ENCODE measurements at places on chromosomes 5 and 9. TPM values are rescaled to one million over a fixed set of nuclear protein-coding genes. Genes with fewer than 3 reads are reported as not detected.

The LRRC19 gene
- 0.47 TPM for total RNA-seq

The CDC25C gene
- 11.2 TPM for total RNA-seq

The FAM169A gene
- 22.2 TPM for total RNA-seq

The NR6A1 gene
- total RNA-seq: 1.6 TPM

The BTNL3 gene
- 0.08 TPM for total RNA-seq

DNA sequence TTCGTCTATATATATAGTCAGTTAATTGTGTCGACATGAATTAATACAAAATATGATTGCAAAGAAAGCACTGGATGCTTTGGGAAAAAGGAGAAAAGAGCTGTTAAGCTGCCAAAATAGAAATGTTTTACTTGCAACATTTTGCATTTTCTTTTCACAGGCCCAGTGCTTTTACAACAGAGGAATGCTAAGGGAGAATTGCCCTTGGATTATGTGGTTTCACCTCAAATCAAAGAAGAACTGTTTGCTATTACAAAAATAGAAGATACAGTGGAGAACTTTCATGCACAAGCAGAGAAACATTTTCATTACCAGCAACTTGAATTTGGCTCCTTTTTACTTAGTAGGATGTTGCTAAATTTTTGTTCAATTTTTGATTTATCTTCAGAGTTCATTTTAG, 76.2 kb downstream of the SLF1 start:
- no peak for ATAC-seq

- no peak for ATAC-seq
Observed at GRCh38 chr5:138686668-138687067, 66.6 kb upstream of the CTNNA1 start.

DNA sequence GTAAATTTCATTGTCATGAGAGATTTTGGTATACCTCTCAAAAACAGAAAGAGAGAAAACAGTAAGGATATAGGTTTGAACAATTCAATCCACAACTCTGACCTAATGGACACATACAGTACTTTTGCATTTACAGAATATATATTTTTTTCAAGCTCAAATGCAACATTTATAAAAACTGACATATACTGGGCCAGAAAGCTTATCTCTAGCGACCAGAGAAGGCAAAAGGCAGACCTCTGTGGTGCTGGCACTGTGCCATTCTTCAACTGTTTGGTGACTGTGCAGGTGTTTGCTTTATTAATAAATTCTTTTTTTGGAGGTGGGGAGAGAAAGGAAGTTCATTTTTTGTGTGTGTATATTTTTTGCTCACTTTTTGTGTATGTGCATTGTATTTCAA, 6.0 kb upstream of the PLAC8L1 start:
- no peak for ATAC-seq

DNA sequence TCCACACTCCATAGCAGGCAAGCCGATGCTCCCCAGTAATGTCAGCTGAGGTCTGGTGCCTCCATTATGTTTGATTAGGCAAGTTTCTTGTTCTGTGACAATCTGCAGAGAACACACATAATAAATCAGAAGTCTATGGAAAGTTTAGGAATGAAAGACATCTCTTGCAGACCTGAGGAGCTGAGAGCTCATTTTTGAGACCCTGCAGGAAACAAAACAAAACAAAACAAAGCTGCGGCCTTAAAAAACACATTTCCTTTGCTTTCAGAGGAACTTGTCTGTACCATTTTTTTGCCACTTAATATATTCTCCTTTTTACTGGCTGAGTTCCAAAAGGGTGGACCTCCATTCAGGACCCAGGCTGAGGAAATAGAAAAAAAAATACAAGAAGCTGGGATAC, 481.2 kb upstream of the DMAC1 start:
- ATAC-seq: no peak

DNA sequence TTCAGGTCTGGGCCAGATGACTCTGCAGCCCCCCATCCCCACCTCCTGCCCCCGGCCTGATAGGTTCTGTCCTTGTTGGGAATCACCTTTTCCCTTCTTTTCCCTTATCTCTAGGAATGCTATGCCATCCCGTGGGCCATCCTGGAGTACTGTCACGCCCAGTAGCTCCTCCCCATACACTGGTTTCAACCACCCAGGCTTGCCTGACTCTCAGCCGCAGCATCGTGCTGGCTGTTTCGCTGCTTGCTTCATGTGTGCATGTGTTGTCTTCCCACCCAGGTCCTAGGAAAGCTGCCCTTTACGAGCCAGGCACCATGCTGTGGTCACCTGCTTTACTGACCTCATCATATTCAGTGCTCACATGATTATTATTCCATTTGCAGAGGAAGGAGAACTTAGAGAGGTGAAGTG, 71.8 kb downstream of the ANGPTL2 start:
- ATAC-seq: peak; percentile 61

DNA sequence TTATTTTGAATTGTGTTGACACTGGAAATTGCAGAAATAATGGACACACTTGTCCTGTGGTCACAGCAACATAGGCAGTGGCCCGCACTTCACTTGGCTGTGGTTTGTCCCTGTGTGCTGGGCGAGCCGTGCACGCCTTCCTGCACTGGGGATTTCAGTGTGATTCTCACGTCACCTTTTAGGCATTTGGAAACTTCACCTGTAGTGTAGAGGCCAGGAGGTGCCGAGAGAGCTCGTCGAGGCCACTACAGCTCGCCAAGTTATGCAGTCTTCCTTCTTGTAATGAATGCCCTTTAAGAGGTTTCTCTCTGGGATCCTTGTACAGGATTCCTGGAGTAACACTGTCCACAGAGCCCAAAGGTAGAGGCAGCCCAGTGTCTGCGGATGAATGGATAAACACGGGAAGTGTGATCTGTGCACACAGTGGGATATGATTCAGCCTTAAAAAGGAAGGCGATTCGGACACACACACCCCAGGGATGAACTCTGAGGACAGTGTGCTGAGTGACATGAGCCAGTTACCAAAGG, 14.7 kb downstream of the TRAF2 start:
- ATAC-seq: no peak

- no peak for ATAC-seq
Observed at GRCh38 chr9:16681652-16681987, 188.8 kb downstream of the BNC2 start.

DNA sequence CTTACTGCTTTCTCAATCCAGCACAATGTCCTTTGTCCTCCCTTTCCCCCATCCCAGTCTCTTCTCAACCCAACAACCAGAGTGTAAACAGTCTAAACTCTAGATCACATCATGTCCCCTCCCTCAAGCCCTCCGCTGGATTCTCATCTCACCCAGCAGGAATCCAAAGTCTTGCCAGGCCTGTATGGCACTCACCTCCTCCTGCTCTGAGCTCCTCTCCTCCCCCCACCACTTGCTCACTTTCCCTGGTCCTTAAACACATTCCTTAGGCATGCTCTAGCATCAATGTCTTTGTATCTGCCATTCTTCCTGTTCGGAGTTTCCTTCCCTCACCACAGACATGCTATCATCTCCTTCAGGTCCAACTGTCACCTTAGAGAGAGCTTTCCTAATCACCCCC, 78.8 kb downstream of the NIPSNAP3B start:
- ATAC-seq: no peak

DNA sequence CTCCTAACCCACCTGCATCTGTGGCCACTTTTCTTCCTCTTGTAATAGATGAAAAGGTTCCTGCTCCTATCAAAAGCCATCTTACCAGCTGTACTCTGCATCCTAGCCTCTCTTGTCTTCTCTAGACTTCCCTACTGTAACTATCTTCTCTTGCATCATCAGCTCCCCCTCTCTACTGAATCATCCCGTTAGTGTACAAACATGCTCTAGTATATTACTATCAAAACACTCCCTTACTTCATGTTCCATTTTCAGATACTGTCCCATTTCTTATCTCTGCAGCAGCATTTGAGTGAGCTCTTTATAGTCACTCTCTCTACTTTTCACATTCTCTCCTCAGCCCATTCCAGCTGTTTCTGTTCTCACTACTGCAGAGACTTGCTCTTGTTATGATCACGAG, 2.8 kb downstream of the SRA1 start:
- no peak for ATAC-seq

DNA sequence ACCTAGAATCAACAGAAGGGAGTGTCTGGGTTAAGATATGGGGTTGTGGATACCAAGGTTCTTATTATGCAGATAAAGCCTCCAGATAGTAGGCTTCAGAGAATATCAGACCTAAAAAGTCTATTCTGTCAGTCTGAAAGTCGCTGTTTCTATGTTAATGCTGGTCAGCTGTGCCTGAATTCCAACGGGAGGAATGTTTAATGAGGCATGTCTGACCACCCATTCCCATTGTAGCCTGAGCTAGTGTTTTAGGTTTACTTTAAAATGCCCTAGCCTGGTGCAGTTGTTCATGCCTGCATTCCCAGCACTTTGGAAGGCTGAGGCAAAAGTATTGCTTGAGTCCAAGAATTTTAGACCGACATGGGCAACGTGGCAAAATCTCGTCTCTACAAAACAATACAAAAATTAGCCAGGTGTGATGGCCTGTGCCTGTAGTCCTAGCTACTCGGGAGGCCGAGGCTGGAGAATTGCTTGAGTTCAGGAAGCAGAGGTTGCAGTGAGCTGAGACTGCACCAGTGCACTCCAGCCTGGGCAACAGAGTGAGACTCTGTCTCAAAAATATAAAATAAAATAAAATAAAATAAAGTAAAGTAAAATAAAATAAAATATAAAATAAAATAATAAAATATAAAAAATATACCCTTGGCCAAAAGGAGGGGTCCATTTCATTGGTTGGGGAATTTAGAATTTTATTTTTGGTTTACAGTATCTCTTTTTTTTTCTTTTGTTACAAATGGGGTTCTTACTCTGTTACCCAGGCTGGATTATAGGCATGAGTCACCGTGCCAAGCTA, 7.8 kb upstream of the SOX30 start:
- ATAC-seq: no peak

DNA sequence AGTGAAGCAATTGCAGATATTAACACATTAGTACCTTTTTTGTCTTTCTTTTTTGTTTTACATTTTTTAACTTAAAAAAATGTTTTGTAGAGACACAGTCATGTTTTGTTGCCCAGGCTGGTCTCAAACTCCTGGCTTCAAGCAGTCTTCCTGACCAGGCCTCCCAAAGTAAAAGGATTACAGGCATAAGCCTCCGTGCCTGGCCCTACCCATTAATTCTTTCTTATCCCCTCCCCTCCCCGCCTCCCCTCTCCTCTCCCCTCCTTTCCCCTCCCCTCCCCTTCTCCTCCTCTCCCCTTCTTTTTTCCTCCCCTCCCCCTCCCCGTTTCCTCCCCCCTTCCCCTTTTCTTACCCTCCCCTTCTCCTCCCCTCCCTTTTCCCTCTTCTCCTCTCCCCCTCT, 182.4 kb downstream of the FER start:
- ATAC-seq: no peak

DNA sequence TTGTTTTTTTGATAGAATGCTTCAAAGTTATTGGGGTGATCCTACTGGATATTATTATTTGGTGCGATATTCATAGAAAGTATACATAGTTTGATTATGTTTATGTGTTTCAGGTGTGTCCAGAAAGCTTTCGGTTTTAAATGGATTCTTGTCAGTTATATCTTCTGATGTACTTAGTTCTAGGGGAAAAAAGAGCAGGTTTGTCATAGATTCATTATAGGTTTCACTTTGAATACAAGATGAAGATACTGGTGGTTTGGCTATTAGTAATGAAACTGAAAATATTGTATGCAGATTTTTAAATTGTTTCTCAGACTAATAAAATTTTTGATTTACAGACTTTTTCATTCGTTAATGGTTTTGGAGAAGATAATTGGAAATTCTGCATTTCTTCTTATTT, 98.9 kb downstream of the MAN2A1 start:
- ATAC-seq: no peak

DNA sequence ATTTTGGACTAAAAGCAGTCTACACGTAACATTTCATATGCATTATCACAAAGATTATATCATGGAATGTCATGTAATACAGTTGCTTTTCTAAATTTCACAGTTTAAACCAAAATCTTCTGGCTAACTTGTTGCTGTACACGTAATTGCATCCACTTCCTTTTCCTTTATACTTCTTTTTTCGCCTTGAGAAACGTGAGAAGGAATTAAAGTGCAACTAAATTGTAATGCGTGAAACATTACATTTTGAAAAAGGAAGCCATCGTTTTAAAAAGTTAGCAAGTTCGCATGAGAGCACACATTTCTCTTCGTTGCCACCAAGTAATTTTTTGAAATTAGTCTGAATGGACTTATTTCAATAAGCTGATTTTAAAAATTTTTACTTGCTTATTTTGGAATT, 80.0 kb downstream of the MEGF10 start:
- no peak for ATAC-seq

DNA sequence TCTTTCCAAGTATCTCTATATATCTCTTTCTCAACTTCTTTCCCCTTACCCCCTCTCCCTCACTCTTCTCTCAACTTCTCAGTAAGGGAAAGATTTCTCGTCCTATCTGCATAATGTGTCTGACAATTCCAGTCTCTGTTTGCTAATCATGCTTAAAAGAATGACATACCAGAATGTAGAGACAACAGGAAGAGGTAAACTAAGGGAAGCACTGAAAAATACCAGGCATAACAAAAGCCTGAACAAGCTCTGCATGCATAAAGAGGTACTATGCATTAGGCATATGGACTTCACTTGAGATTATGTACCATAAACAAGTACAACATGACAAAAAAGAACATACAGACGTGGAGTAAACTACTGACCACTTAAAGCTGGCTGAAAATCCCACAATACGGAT, 62.6 kb downstream of the SEMA5A start:
- ATAC-seq: no peak

DNA sequence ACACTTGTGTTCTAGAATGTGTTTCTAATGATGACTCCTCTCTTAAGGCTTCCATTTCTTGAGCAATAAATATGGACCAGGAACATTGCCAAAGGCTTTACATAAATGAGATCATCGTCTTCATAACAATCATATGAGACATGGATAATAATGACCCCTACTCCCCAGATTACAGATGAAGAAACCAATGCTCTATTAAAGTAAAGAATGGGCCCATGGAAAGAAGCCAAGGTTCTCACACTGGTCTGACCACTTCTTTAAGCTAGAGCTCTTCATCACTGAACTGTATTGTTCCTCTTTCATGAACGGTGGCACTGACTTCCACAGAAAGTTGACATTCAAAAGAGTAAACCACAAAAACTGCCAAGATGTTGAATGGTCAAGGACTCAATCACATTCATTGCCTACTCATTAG, 65.3 kb downstream of the MARCHF3 start:
- no peak for ATAC-seq

DNA sequence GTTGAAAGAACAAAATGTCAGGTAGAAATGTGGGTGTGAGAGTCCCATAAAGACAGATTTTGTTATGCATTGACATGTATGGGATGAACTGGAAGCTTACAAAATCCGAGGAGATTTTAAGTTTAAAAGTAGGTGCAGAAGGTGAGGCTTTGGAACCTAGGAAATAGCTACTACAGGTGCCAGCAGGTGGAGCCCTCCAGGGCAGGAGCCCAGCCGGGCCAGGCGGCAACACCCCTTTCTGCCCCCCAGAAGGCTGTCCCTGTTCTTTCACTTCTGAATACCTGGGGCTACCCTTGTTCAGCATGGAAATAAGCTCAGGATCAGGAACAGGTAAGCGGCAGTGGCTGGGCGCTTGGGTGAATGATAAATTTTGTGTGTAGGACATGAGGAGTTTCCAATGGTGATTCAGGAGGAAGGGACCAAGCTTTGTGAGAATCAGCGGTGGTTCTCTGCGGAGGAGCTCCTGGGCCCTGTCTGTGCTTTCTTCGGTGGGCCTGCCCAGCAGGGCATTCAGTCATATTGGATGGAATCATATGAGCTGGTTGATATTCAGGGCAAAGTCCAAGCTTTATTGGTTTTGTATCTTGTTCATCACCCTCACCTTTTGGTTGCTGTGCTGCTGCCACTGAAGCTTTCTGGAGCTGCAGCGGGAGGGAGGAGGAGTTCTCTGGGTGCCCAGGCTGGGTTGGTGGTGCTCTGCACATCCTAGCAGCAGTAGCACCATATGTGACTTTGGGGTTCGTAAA, 12.3 kb downstream of the PCBD2 start:
- ATAC-seq: no peak
